Kidney epithelial cell (primary cell): ENCODE measurements at places on chromosomes 1 and 21. TPM values are rescaled to one million over a fixed set of nuclear protein-coding genes. Genes with fewer than 3 reads are reported as not detected.
A peak's percentile ranks its signal among the peaks of the same experiment; 100 is the strongest.

GRCh38 chr1:28642056-28642846, 616 bp downstream of the TAF12 start:
- no peak for DNase-seq

DNA sequence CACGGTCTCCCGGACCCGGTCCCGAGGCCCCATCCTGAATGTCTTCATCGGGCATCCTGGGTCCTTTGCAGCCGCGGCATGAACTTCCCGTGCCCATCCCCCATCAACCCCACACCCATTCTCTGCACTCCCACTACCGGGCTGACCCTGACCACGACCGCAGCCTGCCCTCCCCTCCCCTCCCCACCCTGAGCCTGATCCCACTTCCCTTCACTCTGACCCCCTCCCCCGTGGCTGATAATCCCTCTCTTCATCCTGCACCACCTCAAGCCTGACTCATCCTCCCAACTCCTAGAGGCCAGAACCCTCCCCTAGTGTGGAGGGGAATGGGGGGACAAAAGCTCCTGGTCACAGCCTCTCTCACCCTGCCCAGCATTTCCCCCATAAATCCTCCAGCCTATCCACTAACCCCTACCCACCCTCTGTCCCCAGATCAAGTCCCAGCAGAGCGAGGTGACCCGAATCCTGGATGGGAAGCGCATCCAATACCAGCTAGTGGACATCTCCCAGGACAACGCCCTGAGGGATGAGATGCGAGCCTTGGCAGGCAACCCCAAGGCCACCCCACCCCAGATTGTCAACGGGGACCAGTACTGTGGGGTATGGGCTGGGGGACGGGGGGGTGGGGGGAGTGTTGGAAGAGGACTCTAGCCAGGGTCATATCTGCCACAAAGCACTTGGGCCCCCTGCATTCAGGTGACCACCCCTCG, 602 bp downstream of the SH3BGRL3 start:
- DNase-seq = no peak

GRCh38 chr1:19073311-19074186, 117.1 kb upstream of the IFFO2 start:
- DNase-seq = no peak

- no peak for DNase-seq
Observed at GRCh38 chr1:181545395-181545794, 62.1 kb downstream of the CACNA1E start.

DNA sequence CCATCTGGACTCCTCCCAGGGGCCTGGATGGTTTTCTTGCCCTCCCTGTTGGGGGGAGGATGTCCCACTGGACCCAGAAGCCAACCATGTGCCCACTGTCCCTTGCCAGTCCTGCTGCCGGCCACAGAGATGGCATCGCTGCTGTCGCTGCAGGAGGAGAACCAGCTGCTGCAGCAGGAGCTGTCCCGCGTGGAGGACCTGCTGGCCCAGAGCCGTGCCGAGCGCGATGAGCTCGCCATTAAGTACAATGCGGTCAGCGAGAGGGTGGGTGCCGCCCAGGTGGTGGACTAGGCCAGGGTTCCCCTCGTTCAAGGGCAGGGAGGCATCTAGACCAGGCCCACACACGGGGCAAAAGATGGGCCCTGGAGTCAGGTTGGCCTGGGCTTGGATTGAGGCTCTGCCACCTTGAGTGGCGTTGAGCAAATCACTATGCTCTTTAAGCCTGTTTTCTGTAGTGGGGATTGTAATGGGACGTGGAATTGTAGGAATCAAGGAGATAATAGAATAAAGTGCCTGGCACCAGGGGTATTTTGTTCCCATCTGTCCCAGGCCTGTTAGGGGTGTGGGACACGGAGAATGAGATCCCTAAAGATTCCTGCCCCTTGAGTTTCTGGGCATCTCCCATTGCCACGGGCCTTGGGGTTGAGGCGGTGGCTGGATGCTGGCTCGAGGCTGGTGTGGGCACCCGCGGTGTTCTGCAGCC, 2.6 kb downstream of the CROCC start:
- no peak for DNase-seq

GRCh38 chr1:11158291-11158690, 30.9 kb upstream of the ANGPTL7 start:
- DNase-seq = no peak

DNA sequence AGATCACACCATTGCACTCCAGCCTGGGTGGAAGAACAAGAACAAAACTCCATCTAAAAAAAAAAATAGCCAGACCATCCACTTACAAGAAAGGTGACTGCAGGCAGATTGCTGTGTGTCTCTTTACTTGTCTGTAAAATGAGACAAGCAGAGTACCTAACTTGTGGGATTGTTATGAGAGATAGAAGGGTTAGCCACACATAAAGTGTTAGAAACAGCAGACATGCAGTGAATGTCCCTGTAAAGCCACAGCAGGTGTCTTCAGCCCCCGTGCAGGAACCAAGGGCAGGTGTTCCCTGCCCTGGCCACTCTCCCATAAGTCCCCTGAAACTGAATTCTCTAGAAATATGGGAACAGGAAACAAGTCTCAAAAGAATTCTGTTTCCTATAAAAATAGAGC, 40.8 kb upstream of the EFHD2 start:
- DNase-seq = no peak

DNA sequence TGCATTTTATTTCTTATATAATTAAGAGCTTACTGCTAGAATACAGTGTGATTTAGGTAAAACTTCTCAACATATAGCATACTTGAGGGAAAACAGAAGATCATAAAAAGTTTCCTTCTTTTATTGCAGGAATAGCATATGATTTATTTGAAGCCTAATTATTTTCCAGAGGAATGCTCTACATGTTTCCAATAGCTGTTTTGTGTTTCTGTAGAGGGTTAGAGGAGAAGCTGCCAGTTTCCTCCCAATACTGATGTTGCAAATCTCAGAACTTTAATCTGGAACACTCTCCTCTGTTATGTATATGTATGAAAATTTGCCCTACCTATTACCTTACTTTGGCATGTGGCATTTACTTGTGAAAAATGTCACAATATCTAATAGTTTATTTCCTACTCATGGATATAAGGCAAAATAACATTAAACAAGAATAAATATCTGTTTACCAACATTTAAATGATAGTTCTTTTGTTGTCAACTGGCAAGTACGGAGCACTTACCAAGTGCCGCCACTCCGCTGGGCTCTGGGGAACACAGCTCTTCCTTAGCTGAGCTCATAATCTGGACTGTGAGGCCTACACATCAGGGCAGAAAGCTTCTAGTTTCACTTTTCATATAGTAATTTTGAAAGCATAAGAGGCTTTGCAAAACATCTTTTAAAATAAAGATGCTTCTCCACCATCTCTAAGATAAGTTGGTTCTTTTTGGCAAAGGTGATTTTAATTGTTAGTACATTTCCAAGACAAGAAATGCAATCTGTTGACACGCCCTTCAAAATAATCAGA, 239.8 kb upstream of the C1orf105 start:
- no peak for DNase-seq

DNA sequence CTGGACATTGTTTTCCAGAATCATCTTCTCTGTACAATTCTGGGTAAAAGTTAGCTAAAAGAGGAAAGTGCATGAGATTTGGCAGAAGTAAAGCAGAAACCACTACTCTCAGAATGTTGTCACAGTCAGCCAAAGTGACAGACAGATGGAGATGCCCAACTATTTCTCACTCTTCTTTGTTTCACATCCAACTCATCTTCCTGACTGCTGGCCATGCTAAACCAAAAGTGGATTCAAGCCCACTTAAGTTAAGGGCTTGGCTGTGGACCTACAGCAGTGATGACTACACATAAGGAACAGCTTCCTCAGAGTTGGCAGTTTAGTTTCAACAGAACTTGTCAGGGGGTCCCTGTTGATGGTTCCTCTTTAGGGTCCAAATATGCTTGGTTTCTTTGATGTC, 730.2 kb downstream of the LRRIQ3 start:
- no peak for DNase-seq

GRCh38 chr1:227673441-227673840, 61.7 kb downstream of the JMJD4 start:
- DNase-seq = no peak

DNA sequence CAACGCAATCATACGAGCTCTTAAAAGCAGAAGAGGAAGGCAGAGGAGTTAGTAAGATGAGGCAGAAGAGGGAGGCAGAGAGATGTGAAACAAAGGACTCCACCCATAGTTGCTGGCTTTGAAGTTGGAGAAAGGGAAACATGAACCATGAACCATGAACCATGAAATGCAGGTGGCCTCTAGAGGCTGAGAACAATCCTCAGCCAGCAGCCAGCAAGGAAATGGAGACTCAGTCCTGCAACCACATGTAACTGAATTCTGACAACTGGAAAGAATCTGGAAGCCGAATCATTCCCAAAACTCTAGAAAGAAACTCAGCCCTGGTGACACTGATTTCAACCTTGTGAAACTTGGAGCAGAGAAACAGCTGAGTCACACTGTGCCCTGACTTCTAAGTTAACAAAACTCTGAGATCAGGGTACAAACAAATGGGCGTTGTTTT, 10.1 kb downstream of the DIPK1A start:
- DNase-seq = no peak

DNA sequence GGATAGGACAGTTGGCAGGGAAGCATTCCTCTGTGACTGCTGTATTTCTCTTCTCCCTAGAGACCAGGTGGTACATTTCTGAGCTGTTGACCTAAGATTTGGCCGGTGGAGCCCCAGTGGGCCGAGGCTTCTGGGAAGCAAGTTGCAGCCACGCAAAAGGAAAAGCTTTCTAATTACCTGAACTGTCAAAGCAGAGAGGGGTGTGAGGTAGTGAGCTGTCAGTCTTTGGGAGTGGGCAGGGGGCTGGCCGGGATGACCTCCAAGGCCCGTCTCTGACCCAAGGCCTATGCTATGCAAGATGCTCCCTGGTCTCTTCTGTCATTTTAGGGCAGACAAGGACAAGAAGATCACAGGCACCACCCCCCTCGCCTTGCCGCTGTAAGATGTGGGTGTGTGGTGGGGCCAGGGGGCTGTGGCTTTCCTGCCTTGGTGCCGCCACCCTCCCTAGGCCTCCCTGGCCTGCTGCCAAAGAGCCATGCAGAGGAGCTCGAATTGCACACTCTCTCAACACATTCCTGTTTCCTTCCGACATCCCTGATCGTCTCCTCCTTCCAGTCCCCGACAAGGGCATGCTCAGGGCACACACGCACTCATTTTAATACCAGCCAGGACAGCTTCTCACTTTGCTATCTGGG, 7.7 kb downstream of the PADI1 start:
- no peak for DNase-seq

- no peak for DNase-seq
Observed at GRCh38 chr1:117188170-117188815, 22.4 kb downstream of the VTCN1 start.

GRCh38 chr1:50917138-50918137, 42.6 kb downstream of the FAF1 start:
- no peak for DNase-seq

GRCh38 chr1:20493839-20494608, 8.0 kb upstream of the CAMK2N1 start:
- no peak for DNase-seq

DNA sequence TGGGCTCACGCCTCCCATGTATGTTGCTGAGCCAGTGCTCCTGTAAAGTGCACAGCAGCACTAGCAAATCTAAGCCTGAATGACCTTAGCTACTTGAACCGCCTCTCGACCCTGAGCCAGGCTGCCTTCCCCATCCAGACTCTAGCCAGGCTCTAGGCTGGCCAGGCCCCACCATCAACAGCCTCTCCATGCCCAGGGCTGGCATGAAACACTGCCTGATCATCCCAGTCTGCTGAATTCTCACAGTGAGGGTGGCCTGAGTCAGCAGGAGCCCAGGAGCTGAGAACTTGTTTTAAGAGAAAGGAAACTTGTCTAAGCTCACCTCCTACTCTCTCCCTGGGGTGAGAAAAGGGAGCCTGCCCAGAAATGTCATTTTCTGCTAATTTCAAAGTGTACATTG, 733.3 kb downstream of the PTPRU start:
- no peak for DNase-seq

DNA sequence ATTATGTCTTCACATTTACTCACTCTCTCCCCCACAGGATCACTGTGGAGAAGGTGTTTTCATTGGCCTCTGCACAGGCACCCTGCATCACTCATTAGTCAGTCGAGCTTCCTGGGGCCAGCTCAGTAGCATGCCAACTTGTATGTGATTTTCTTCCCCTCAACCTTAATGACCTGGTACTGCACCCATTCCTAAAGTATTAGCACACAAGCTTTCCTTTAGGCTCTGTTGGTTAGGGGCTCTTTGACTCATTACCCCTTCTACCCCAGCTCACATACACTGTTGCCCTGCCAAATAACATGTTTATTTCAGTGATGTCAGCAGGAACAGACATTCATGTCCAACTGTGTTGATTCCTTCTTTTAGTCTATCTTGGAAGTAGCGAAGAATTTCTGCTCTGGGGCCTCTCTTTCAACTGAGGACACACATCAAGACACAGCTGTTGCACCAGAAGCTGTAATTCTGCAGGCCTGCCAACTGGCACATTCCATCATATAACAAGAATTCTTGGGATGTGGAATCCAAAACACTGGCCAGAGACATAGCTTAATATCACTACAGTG, 603.5 kb upstream of the ADAMTS5 start:
- peak; percentile 88 for DNase-seq

DNA sequence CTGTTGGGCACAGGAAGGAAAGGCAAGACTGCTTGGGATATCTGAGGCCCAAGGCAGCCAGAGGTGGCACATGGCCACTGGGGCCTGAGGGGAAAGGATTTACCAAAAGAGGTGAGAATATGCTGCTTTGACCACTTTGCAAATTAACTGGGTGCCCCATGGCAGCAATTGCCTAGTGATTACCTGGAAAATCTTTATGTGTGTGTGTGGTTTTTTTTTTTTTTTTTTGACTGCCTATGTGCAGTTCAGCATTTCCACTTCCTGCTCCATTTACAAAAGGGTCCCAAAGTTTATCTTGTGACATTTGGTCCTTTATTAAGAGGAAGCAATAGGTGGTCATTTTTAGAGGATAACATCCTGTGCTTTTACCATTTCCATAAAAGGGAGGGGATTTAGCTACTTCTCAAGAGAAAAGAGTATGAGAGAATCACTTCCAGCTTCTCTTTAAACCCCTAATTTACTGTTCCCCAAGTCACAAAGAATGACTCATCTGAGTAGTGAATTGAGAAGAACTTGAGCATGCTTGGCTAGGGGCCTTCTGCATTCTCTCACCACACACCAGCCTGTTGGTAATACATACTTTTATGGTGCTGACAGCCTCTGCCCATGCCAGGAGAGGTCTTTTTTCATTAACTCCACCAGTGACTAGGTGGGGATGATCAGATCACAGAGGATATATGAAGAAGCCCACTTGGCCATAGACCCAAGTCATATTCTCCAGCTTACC, 52.1 kb downstream of the SYDE2 start:
- no peak for DNase-seq

GRCh38 chr1:223298701-223299100, 65.3 kb downstream of the SUSD4 start:
- no peak for DNase-seq

Gene KLHL12
- total RNA-seq = 21.4 and 23.4 TPM in 2 replicates

Gene AGBL4
- not detected in 2 replicates for total RNA-seq

Gene SIPA1L2
- total RNA-seq = 13.7 and 16.4 TPM in 2 replicates

Gene GJC2
- 0.21 and 0.38 TPM in 2 replicates for total RNA-seq

Gene KMO
- 0.17 and 0.27 TPM in 2 replicates for total RNA-seq

Gene F5
- not detected in 2 replicates for total RNA-seq

Gene PHLDA3
- total RNA-seq = 130 and 132 TPM in 2 replicates

Gene F3
- total RNA-seq = 132 and 152 TPM in 2 replicates

Gene S100A3
- total RNA-seq = 5.8 and 12.0 TPM in 2 replicates

Gene CRYBG2
- total RNA-seq = 2.7 and 18.6 TPM in 2 replicates

Gene IFI44L
- total RNA-seq = 8.6 and 15.2 TPM in 2 replicates
